ENCODE measurements at places on chromosomes 5 and 9.

DNA sequence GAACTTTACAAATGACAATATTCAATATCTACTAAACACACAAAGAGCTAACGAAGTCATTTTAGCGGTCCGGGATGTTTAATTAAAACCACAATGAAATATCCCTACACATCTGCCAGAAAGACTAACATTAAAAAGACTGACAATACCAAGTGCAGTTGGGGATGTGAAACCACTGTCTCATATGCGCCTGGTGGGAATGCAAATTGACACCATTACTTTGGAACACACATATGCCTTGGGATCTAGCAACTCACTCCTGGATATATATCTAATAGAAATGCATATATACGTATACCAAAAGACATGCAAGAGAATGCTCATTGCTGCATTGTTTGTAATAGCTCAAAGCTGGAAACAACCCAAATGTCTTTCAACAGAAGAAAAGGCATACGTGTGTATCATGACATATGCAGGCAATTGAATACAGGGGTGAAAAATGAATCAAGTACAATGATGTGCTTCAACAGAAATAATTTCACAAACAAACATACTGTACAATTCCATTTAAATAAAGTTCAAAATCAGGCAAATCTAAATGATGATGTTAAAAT lies 153.3 kb downstream of the CARTPT start:
- DNase-seq, result no peak

- DNase-seq, result no peak
Observed at GRCh38 chr9:81540142-81540710, 149.1 kb downstream of the TLE1 start.

GRCh38 chr5:139651853-139652787 lies 4.0 kb downstream of the CXXC5 start:
- no peak for DNase-seq

DNA sequence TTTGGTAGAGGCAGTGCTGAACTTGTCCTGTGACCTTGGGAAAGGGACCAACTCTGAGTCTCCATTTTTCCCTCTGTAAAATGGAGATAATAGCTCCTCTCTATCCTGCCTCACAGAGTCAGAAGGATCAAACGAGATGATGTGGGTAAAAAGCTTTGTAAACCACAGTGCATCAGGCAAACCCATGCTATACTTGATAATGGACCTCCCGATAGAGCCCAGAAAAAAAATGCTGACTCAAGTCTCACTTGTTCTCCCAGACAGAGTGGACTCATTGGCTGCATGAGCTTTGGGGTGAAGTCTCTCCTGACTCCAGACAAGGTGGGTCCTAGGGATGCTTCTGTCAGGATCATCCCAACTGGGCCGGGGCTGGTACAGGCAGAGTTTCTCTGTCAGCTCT lies 32.0 kb downstream of the RGS3 start:
- DNase-seq, result no peak

DNA sequence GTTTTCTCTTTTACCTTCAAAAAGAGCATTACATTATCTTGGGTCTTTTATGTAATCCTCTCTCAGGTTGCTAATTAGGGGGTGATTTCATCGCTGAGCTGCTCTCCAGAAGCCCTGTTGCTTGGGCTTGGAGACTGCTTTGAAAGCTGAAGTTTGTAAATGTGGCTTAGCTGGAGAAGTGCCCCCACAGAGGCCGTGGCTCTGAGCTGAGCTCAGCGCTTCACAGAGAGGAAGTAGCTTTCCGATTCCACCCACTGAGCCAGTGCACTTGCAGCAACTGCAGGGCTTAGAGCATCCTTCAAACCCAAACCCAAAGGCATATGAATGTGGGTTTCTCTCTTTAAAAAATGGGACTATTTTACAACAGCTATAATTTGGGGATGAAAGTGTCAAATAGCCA lies 13.7 kb upstream of the NXNL2 start:
- DNase-seq, result no peak
